ENCODE measurements at places on chromosomes 2 and 18.

DNA sequence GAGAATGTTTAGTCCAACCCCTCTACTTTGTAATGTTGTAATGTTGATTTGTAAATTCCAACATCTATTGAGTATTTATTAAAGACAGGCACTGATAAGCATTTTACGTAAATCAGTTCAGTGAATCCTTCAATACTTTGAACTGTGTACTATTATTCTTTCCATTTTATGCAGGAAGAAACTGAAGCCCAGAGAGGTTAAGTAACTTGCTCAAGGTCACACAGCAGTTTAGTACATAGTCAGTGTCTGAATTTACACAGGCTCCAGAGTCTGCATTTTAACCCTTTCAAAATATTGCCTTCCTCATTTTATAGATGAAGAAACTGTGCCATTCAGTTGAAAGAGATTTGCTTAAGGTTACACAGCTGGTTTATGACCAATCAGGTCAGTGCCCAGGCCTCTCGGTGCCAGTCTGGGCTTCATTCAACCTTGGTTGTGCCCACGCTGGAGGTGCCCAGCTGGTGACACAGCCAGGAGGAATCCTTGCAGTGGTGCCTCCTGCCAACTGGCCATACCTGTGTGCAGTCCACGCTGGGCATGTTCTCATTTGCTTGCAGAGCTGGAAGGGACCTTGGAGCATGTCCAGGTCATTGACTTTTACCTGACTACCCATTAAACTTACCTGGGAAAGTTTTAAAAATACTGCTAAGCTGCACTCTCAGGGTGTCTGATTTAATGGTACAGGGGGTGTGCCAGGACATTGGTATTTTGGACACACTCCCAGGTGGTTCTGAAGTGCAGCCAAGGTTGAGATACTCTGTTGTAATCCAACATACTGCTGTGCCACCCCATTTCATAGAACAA is 74.3 kb upstream of the CYRIA start:
- no peak for DNase-seq

DNA sequence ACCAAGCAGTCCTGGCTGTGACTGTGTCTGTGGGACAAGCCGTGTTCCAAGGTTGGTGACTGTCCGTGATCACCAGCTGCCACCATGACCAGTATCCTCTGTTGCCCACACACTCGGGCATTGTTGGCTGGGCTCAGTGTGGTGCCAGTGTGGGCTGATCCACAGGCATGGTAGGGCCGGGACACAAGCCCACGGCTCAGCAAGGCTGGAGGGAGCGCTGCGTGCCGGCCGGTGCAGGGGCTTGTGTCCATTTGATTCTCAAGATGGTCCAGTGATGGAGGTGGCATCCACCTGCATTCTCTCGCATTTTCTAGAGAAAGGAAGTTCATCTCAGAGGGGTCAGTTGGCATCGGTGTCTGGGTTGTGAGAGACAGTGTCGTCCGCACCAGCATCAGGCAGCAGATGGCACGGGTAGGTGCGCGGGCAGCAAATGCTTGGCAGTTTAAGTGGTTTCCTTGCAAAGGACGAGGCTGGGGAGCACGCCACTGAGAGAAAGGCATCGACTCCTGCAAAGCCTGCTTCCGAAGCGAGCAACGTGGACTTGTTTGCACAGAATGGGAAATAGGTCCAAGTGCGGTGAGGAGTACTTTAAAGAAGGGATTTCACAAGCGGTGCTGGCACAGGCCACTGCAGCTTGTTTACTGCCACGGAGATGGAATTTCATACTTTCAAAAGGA is 20.9 kb downstream of the TWIST2 start:
- no peak for DNase-seq

DNA sequence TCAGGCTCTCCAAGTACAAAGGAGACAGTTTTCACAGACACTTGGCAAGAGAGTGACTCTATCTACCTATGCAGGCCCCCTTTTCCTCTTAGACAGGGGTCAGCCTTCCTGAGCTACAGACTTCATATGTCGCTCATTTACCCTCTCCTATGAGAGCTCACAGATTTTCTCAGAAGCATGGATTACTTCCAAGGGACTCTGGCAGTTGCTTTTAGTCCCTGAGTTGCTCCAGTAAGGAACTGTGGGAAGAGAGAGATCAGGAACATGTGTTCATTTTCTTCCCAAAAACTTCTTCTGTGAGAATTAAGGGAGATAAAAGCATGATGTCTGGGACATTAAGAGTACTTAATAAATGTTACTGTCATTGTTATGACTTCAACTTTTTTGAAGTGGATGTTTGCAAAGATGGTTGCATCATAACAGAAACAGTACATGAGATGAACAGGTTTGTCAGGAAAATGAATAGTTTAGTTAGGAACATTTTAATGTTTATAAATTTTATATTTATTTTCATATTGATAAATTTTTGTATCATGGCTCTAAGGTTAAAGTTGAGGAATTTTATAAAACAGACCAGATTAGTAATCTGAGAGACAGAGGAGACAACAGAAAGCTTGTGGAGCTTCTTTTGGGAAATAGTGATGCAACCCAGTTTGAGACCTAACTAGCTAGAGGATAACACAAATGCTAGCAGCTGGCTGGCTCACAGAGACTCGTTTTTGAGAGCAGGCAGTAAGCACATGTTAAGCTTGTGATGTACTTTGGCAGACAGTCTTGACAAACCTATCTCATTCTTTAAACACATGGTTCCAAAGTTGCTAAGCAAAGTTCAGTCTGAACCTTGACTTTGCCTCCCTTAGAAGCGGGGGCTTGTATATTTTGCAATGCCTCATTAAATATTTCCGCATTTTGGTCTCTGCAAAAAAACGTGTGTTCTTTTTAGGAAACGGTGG is 21.7 kb upstream of the UGP2 start:
- no peak for DNase-seq

DNA sequence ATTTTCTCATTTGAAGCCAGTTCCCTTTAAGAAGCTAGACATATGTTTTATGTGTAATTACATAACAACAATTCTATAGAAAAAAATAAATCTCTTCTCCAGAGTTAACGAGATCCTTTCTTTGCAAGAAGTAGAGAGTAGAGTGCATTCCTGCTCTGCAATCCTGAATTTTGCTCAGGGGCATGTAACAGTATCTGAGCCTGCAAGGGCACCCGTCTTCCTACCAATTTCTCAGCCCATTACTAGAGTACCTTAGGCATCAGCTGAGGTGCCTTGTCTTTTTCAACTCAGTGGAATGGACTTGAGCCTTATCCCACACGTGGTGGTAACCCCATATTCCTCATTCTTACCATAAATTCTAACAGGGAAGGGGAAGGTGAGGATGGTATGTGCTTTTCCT is 205.9 kb downstream of the IKZF2 start:
- DNase-seq: no peak

GRCh38 chr2:178700922-178701342 is 106.3 kb downstream of the TTN start:
- DNase-seq: no peak

- DNase-seq: no peak
Measured at GRCh38 chr2:227608561-227609338, 5.9 kb downstream of the SCYGR3 start.
